SW 1271 (cell line): ENCODE measurements at places on chromosomes 11 and 22.

- no peak for DNase-seq
Observed at GRCh38 chr22:39238966-39239505, 5.7 kb downstream of the PDGFB start.

DNA sequence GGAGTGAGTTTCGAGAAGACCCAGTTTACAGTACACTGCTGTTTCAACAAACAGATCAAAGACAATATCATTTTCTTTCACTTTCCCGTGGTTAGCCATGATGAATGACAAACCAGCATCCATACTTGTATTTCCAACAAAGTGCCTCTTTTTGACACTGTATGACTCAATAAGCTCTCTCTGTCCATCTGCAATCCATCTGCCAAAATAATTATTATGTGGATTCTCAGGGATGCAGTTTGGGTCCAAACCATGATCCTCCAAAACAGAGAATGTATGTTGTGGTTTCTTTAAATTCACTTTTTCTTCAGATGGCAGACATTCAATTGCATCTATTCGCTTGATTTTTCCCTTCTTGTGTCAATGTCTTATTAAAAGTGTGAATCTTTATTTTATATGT, 37.8 kb upstream of the RASD2 start:
- no peak for DNase-seq

DNA sequence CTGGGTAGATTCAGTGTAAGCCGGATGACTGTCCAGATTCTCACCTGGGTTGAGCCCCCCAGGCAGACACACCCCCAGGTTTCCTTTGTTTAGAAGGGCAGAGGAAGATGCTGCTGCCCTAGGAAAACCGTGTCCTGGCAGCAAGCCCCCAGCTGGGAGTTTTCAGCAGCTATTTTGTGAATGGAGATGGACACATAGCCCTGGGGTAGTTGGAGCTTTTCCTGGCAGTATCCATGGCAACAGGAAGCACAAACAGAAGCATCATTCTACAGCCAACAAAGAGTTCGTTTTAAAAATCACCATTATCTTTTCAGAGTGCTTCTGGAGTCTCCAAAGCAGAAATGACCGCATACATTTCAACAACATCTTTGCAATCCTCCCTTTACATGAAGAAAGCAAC, 245.5 kb downstream of the BRD1 start:
- no peak for DNase-seq

DNA sequence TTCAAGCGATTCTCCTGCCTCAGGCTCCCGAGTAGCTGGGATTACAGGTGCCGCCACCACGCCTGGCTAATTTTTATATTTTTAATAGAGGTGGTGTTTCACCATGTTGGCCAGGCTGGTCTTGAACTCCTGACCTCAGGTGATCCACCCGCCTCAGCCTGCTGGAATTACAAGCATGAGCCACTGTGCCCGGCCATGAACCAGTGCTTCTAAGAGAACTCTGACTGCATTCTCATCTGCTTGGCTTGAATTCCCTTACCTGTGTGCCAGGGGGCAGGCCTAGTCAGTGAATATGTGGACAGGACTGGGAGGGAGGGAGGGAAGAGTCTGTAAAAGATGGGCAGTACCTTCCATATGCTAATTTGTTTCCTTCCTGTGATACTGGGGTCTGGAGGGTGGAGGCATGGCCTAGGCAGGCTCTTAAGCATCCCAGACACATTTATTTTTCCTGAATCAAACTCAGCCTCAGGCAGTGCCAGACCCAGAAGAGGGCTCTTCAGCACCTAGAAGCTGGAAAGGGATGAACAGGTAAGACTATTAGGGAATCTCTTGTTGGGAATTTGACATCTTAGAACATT, 6.6 kb downstream of the RPS25 start:
- DNase-seq: no peak

DNA sequence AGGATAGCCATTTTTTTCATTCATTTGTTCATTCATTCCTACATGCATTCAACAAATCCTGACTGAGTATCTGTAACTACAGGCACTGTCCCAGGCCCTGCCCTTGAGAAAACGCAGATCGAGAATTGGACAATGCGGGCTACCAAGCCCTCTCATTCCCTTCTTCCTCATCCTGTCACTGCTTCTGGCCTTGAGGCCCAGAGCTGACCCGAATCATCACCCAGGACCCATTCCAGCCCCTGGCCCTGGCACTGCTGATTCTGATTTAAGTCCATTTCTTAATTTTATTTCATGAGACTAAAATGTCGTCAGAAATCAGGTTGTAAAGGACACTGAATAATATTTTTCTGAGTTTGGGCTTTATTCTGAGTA, 24.3 kb downstream of the COMMD9 start:
- DNase-seq: no peak

DNA sequence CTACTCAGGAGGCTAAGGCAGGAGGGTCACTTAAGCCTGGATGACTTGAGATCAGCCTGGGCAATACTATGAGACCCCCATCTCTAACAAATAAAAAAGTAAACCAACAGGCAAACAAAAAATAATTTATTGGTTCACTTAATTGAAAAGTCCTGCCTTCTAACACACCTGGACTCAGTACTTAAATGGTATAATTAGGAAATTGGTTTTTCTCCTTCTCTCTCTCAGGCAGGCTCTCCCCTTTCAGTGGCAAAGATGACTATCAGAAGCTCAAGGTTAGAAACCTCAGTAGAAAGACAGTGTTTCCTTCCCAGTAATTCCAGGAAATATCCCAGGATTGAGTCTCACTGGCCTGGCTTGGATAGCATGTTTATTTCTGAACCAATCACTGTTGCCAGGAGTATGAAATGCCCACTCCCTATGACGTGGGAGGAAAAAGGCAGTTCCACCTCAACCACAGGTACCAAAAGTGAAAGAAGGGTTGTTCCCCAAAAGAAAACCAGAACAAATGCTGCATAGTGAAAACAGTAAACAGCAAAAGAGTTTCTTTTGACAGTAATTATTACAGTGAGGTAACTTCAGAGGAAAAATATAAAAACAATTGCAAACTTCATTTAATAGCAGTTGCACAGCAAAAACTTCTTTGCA, 56.3 kb upstream of the SOX6 start:
- no peak for DNase-seq

DNA sequence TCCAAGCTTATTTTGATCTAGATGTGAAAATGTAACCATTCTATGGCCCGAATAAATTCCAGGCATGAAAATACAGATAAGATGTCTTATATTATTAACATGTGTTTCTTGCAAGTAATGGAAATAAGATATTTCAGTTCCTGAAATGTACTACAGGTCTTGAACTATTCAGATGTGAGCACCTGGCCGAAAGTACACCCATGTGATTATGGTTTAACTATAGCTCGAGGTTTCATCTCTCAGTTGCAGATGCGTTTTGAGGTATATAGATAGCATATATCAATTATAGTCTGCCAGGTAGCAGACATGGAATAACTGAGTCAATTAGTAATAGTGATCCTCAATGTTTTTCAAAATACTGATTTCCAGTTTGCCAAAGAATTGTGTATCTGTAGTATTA, 68.3 kb downstream of the DDIAS start:
- DNase-seq: no peak

- DNase-seq: no peak
Observed at GRCh38 chr11:134207538-134208239, 16.1 kb downstream of the NCAPD3 start.

- no peak for DNase-seq
Observed at GRCh38 chr11:66556086-66556485, 9.4 kb downstream of the ACTN3 start.

GRCh38 chr11:96486890-96487611, 97.2 kb downstream of the JRKL start:
- DNase-seq: no peak

DNA sequence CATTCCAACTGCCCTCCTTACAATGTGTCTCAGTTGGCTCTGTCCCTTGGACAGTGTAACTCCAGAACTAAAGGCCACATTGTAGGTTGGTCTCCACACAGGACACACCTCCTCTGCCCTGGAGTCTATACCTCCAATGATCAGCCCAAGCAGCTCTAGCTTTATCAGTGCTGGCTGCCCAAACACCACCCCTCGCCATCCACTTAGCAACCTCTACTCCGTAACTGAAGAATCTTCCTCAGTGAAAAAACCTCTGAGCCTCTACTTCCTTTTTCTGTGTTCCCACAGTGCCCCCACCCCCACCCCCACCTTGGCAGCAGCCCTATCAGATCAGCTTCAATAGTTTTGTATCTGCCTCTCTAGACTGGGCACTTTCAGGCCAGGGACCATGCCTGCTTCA, 33.4 kb downstream of the SERPINH1 start:
- DNase-seq: no peak

DNA sequence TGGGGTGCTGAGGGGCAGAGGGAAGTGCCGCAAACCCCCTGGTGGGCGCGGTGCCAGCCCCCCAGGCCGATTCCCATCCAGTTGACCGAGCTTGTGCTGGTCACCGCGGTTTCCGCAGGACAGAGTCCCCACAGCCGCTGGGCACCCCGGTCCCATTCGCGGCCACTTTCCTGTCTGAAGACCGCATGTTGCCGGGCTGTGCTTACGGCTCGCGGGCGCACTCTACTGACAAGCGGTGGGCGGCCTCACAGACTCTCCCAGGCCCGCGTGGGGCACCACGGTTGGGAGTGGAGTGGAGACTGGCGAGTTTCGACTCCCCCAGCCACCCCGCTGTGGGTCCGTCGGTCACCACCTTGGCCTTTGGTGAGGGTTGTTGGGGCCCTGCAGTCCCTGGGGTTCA, 648 bp upstream of the H19 start:
- no peak for DNase-seq

GRCh38 chr11:69892986-69893555, 73.9 kb upstream of the FGF3 start:
- no peak for DNase-seq

DNA sequence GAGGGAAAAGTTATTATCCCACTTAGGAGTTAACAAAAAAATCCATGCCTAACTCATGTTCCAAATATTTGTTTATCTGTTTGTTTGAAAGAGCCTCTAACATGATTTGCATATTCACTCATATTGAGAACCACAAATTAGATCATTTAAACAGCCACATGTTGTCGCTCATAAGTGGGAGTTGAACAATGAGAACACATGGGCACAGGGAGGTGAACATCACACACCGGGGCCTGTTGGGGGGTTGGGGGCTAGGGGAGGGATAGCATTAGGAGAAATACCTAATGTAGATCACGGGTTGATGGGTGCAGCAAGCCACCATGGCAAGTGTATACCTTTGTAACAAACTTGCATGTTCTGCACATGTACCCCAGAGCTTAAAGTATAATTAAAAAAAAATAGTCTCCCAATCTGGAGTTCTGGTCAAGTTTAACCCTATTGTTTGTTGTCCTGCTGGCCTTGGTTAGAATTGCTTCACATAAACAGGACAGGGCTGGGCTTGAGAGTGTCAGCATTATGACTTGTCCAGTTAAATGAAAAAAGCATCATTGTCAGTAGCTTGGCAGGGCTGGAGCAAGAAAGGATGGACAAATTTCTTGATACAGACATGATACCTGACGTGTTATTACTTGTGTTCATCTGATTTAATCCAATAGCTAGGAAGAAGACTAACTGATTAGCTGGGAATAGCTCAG, 57.8 kb upstream of the PSMA1 start:
- no peak for DNase-seq

GRCh38 chr11:95266751-95267374, 35.9 kb upstream of the SESN3 start:
- DNase-seq: no peak

DNA sequence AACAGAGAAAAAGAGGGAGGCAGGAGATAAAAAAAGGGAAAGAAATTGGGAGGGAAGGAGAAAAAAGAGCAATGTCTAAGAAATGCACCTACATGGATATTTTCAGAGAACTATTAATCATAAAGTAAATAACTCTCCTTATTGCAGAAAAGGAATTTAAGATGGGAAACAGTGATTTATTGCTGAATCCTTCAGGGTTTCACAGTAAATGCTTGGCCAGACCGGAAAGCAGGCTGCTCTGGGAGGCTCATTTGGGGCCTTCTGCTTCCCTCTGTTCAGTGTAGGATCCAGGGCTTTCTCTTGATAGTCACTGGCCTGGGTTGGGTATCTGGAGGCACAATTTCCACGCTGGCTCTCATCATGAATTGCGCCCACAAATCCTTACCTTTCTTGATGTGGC, 324.3 kb upstream of the SORL1-AS1 start:
- no peak for DNase-seq
